ENCODE measurements at places on chromosomes 6 and 20.
A peak's percentile ranks its signal among the peaks of the same experiment; 100 is the strongest.

DNA sequence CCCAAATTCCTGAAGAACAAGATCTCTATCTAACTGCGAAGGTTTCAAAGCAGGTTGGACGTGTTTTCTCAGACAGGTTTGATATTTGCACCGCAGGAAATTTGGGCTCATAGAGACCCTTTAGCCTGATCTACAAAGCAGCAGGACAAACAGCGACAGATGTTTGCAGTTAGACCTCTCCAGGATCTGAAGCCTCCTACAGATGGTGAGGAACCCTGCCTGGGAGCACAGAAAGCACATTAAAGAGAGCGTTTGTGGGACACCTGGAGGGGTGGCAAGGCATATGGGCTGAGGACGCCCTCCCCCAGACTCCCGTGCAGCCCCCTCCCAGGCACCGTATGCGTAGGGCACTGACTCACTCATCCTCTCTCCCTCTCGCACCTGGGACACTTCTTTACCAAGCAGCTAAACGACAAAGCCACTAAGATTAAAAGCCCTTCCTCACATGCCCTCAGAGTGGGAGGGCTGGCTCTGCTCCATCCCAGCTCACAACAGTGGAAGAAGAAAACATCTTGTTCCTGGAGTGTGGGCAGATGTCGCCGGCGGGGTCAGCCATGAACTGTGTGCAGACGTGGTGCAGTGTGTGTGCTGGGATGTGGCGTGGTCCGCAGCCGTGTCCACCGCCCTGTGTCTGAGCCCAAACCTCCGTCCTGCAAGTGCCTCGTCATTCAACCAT, 249.7 kb upstream of the AFDN start:
- no peak for DNase-seq

GRCh38 chr6:45441851-45442453, 64.2 kb upstream of the SUPT3H start:
- DNase-seq, result no peak

- DNase-seq, result no peak
Observed at GRCh38 chr6:53858913-53859312, 64.1 kb downstream of the LRRC1 start.

GRCh38 chr20:48384147-48384818, 443.5 kb downstream of the PREX1 start:
- peak; percentile 41 for DNase-seq

DNA sequence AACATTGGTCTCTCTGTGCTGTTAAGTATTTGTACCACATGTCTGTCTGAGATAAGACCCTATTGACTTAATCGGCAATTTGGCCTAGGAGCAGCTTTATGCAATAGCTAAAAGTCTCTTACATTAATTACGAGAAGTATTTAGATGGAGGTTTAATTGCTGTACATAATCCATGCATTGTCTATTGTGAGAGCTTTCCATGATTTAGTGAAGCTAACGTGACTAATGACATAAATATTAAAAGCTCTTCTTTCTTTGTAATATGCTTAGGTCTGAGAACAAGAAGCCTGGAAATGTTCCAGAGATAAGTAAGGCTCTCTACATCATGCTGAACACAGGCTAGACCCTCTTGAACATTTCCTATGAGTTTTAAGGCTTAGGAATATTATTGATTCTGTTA, 32.7 kb upstream of the FAM83B start:
- DNase-seq, result no peak

DNA sequence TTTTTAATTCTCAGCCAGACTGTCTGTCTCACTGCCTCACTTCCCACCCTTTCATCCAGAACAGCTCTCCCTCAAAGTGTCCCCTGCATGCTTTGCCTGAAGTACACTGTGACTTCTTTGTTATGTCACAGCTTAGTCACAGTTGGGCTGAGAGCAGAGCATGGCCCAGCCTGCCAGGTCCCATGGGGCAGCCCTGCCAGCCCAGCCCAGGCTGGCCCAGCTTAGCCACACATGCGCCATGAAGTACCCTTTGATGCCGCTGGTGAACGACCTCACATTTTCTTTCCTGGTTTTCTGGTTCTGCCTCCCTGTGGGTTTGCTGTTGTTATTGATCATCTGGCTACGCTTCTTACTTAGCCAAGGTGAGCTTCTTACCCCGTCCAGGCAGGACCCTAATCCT, at the start of gene ADIG:
ADIG (plus strand) TSS at position 185 of the 400 bp plus-strand sequence; CDS start at position 239, 54 bp downstream.
- no peak for DNase-seq

DNA sequence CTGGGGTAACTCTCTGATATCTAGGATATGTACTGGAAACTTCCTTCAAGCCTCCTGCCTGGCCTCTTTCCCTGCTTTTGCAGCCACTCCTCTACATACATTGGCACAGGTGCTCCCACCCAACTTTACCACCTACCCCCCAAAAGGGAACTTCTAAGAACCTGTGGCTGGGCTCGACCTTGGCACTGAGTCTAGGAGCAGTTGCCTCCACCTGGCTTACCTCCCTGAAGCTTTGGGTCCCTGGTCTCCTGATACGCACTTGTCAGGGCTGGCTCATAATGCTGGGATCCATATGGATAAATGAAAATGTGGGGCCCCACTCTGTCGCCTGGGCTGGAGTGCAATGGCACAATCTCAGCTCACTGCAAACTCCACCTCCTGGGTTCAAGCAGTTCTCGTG, 56.2 kb downstream of the SSR1 start:
- DNase-seq, result no peak

- no peak for DNase-seq
Observed at GRCh38 chr20:35871259-35871771, 83.0 kb downstream of the SCAND1 start.

GRCh38 chr6:80544976-80545722, 438.7 kb downstream of the BCKDHB start:
- DNase-seq, result no peak

DNA sequence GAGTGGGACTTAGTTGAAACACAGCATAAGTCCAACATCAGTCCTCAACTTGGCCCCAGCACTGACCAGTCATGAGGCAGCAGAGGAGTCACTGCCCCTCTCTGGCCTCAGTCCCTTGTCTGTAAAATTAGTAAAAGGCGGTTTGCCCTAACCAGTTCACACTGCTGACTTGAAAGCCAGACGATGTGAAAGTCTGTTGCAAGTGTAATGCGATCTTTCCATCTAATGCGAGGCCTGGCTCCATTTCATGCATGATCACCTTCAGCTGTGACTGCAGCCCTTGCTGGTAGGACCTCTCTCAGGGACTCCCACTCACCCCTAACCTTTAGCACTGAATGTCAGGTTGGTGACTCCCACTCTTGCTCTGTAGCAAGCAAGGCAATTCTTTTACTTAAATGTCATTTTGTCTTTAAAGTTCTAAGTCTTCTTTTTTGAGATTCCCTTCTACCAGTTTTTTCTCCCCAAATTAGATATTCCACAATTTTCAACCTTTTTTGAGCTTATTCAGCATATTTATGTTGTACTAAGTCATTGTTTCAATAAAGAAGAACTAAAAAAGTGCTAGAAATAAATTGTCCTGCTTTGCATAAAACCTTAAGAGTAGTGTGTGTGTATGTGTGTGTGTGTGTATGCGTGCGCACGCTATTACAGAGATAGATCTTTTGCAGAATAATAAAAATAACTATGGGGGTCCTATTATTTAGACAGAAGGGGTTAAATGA, 245.5 kb downstream of the PACRG start:
- DNase-seq, result no peak

DNA sequence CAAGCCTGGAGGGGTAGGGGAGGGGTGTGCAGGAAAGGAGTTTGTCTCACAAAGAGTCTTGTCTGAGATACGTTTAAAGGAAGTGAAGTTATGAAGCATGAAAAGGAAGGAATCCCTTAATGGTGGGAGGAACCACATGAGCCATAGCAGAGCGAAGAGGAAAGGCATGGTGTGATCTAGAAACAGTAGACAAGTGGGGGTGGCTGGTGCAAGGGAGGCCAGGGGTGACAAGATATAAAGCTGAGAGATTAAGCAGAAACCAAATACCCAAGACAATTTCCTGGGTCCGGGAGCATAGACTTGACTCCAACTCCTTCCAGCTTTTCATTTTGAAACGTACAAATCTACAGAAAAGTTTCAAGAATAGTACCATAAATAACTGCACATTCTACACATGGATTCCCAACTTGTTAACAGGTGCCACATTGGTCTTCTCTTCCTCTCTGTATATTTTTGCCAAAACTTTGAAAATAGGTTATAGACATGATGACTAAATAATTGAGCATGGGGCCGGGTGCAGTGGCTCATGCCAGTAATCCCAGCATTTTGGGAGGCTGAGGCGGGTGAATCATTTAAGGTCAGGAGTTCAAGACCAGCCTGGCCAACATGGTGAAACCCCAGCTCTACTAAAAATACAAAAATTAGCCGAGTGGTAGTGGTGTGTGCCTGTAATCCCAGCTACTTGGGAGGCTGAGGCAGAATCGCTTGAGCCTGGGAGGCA, 211.6 kb downstream of the SLC24A3 start:
- DNase-seq, result no peak

GRCh38 chr20:10316582-10316981, 98.0 kb downstream of the SNAP25 start:
- no peak for DNase-seq

- DNase-seq, result no peak
Observed at GRCh38 chr6:167910007-167910406, 83.3 kb downstream of the AFDN start.

DNA sequence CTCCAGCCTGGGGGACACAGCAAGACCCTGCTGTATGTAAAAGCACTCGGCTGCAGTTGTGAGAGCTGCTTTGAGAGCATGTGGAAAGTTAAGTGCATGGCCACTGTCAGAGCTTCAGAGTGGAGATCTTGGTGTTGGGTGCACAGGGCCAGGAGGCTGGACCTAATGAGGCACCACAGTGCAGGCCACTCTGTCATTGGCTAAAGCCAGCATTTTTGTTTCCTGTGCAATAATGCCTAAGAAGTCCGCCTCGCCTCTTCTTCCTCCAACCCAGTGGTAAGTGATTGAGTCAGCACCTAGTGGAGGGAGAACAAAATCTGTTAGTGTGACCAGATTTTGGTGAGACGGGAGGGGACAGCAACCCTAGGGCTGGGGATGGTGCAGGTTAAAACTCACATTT, 60.6 kb downstream of the SSR1 start:
- DNase-seq, result no peak

GRCh38 chr20:39630215-39630908, 668.2 kb downstream of the DHX35 start:
- no peak for DNase-seq

DNA sequence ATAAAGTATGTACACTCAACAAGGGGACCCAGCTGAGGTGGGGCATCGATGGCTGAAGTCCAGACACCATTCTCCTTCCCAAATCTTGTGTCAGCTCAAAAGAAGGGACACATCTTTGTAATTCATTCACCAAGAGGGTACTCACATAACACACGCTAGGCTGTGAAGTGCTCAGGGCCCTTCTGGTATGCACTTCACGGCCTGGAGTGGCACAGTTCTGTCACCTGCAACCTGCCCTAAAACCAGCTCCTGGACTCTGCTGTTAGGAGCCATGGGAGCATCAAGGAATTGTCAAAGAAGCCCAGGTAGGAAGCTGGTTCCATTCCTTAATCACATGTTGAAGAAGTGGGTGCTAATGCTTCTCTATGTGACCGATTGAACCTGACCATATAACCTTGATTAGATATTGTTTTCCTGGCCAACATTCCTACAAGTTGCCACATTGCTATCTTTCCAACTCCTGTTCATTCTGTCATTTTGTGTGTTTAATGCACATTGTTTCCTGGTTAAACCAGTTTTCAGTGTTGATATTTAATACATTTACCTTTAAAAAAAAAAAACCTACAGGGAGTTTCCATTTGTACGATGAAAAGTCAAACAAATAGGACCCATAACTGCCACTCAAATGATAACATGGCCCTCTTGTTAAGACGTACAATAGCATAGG, 127.3 kb downstream of the TNFRSF21 start:
- DNase-seq, result no peak

DNA sequence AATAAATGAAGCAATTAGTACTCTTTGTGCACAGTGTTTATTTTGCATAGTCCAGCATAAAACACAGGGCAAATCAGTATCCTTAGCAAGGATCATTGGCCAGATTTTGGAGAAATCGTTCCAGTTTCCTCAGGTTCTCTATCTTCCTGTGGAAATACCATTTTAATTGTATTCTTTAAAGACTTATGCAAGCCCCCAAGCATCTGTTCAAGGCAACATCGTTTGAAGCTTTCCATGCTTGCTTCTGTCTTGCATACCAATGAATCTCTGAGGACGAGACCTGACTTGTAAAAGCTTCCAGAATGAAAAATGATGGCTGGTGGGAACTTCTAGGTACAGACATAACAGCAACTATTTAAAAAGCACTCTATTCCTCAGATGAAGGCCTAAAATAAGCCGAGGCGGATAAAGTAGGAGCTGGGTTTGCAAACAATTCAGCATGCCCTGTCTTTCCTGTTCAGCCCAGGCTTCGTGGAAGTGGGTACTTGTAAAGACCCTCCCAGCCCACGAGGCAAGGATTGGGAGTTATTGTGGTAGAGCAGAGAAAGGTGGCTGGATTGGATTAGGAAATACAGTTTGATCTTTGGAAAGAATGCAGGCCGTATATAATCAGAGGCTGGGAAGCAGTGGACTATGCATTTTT, 21.6 kb downstream of the NRSN1 start:
- no peak for DNase-seq

DNA sequence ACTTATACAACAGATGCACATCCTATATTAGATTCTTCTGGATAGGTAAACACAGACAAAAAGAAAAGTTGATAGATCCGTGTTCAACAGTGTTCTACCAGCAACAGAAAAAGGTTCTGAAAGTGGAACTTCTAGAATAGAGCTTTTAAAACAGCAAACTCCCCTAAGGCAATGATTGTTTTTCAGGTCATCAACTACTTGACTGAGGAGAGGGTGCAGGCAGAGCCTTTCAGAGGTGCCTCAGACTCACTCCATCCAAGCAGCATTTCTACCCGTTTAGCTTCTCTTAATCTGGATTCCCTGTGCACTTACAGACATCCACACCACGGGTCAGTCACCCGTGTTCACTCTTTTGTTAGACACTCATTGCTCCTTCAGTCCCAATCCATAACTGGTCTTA, 28.9 kb downstream of the FYN start:
- no peak for DNase-seq

- DNase-seq, result no peak
Observed at GRCh38 chr6:139650941-139651340, 276.5 kb upstream of the CITED2 start.

DNA sequence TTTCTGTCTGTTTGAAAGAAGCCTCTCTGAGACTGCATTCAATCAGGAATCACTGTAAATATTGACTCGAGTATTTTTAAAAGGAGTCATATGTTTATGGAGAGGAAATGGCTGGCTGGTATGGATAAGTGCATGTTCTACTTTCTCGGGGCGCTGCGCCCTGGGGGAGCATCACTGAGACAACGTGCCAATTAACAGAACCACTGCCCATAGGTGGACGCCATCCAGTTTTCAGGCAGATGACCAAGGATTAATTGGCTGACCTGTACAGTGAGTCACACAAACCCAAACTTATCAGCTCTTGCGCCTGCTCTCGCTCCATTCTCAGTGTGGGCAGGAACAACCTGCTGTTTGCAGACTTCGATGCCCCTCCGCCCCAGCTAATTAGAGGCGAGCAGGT, 571.2 kb downstream of the QKI start:
- DNase-seq, result no peak

DNA sequence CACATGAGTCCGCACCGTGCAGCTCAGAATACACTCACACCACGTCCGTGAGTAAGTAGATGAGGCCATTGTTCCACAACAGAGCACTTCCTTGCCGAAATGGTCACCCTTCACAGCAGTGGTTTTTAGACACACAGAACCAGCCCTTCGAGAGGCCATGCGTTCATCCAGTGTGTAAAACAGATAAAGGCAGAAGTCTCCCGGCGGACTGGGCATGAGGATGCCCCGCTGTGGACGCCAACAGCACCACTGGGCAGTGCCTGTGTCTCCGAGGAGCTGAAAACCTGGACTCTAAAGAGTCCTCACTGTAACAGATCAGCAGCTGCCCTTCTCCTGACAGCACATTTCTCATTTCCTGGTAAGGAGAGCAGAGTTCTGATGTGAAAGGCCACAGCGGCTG, 75.2 kb downstream of the WDR27 start:
- DNase-seq, result peak; percentile 16

Data from activated T-cell treated with anti-CD3 and anti-CD28 coated beads, Interleukin-2, amount 50 U/mL, for 48 hours (primary cell).